ENCODE measurements at places on chromosomes 4 and X.
A peak's percentile ranks its signal among the peaks of the same experiment; 100 is the strongest.

GRCh38 chrX:103927030-103927429 lies 35.4 kb upstream of the TMSB15B start:
- H3K27me3 ChIP-seq = no peaks in the 10 kb centered on the region
- H3K4me3 ChIP-seq = no peak overlapping the region
- H3K4me1 ChIP-seq = no peaks in the 10 kb centered on the region
- no peaks in the 10 kb centered on the region for H3K36me3 ChIP-seq
- no peak for DNase-seq
- H3K27ac ChIP-seq = no peak overlapping the region

DNA sequence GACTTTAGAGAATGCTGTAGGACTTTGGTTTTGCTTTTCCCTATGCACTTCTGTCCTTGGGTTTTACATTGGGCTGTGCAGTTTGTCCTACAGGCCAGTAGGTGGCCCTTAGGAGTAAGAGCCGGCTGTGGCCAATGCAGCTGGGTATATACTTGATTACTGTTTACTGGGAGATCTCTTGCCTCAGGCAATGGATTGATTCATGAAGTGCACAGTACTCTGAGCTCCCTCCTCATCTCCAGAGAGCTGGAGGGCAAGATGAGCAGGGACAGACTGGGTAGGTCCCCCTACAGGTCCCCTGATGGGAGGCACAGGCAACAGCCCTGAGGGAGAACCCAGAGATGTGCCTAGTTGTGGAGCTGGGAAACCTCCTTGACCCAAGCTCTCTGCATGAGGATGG lies 103.8 kb upstream of the QRFPR start:
- no peaks in the 10 kb centered on the region for H3K36me3 ChIP-seq
- peak; percentile 56 for DNase-seq

DNA sequence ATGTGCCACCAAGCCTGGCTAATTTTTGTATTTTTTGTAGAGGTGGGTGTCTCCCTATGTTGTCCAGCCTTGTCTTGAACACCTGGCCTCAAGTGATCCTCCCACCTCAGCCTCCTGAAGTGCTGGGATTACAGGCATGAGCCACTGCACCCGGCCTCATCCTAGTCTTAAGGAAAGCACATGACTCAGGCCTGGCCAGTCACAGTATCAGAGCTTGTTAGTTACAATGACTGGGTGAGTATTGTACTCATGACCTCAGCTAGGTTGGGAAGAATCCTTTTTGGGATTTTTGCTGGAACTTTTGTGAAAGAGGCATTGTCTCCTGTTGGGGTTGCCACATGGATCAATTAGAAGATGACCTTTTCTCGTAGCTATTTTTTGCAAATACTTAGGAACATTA lies 292.8 kb downstream of the RAPGEF2 start:
- H3K27me3 ChIP-seq = no peaks in the 10 kb centered on the region
- no peak overlapping the region for H3K4me3 ChIP-seq
- no peaks in the 10 kb centered on the region for H3K36me3 ChIP-seq
- no peak for DNase-seq

DNA sequence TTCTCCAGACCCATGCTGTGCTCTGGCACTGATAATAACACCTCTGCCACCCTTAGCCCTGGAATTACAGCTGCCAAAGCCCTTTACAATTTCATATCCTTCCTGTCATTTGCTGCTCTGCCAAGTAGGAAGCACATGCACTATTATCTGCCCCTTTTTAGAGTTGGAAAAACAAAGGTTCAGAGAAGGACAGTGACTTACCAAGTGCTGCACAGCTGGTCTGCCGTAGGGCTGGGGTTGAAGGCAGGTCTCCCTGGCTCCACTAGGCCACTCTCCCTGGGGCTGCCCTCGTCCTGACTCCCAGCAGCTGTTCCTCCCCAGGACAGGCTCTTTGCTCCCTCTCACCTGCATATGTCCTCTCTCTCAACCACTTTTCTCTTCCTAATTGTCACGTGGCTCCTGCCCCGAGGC lies 73.4 kb downstream of the ANAPC4 start:
- no peaks in the 10 kb centered on the region for H3K36me3 ChIP-seq
- no peaks in the 10 kb centered on the region for H3K4me1 ChIP-seq
- H3K4me3 ChIP-seq = no peak overlapping the region
- no peak overlapping the region for H3K27ac ChIP-seq
- DNase-seq = no peak

DNA sequence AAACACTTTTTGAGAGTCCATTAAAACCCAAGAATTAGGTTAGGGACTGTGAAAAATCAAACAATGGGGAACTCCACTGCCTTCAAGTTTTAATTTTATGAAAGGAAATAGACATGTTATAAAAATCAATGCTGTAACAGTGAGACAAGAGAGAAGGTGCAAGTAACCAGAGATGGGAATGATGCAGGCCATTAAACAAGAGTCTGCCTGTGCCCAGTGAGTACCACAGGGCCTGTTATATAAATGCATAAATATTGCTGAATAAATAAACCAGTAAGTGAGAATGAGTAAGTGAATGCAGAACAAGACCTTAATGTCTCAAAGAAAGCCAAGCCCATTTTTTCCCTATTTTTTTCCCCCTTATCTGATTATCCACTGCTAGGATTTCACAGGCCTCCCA lies 53.3 kb upstream of the BMP2K start:
- peaks cover 2% of the 10 kb centered on the region for H3K4me1 ChIP-seq
- H3K27ac ChIP-seq = no peak overlapping the region
- no peaks in the 10 kb centered on the region for H3K36me3 ChIP-seq
- H3K4me3 ChIP-seq = no peak overlapping the region
- no peaks in the 10 kb centered on the region for H3K27me3 ChIP-seq

All from testis (tissue), 5 donors.